ENCODE measurements at places on chromosomes 16 and 17. TPM values are rescaled to one million over a fixed set of nuclear protein-coding genes. Genes with fewer than 3 reads are reported as not detected.

ESRP2 gene
- total RNA-seq, result under 0.01 TPM

EXOC3L1 gene
- not detected for total RNA-seq

MAPT gene
- total RNA-seq, result 0.29 TPM

DNA sequence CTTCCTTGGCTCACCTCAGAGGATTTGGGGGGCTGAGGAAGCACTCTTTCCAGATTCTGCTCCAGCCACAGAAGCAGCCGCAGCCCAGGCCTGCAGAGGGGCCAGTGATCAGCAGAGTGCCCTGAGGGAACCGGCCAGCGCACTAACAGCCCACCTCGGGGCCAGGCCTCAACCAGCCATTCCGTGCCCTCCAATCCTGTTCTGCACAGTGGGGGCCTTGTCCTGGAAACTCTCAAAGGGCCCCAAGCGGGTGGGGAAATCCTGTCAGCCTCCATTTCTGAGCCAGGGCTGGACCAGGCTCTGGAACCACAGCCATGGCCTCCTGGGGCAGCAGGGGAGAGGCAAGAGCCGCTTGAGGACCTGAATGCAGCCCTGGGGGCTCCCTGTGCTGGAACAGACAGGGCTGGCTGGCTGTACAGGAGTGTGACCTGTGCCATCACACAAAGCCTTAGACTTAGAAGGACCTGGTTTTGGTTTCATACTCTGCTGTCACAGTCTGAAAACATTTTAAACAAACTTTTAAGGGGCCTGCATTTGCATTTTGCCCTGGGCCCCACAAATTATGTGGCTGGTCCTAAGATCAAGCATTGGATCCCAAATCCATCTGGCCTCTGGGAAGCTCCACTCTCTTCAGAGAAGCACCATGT lies 10.0 kb downstream of the CNGB1 start:
- DNase-seq, result peak; percentile 55
- H3K27me3 ChIP-seq, result peaks cover 13% of the 10 kb centered on the region
- no peaks in the 10 kb centered on the region for H3K4me1 ChIP-seq

- H3K27me3 ChIP-seq, result no peaks in the 10 kb centered on the region
- peak overlapping the region; percentile 40 for H3K27ac ChIP-seq
- DNase-seq, result no peak
- peaks cover 27% of the 10 kb centered on the region for H3K4me1 ChIP-seq
- no peaks in the 10 kb centered on the region for H3K36me3 ChIP-seq
- H3K4me3 ChIP-seq, result no peak overlapping the region
These were observed 220.1 kb upstream of the SOX9 start for GRCh38 chr17:71900621-71901229.

- no peak overlapping the region for H3K27ac ChIP-seq
- no peaks in the 10 kb centered on the region for H3K27me3 ChIP-seq
- no peak overlapping the region for H3K4me3 ChIP-seq
- DNase-seq, result no peak
- peaks cover 90% of the 10 kb centered on the region for H3K36me3 ChIP-seq
These were observed 45.2 kb upstream of the SLC5A11 start for GRCh38 chr16:24800586-24800985.

GRCh38 chr17:21370430-21370829 lies 5.7 kb upstream of the KCNJ12 start:
- DNase-seq, result peak; percentile 86
- H3K27me3 ChIP-seq, result peaks cover under 1% of the 10 kb centered on the region
- no peaks in the 10 kb centered on the region for H3K36me3 ChIP-seq

All from osteoblast (primary cell).